ENCODE measurements at places on chromosomes 13 and 19.

DNA sequence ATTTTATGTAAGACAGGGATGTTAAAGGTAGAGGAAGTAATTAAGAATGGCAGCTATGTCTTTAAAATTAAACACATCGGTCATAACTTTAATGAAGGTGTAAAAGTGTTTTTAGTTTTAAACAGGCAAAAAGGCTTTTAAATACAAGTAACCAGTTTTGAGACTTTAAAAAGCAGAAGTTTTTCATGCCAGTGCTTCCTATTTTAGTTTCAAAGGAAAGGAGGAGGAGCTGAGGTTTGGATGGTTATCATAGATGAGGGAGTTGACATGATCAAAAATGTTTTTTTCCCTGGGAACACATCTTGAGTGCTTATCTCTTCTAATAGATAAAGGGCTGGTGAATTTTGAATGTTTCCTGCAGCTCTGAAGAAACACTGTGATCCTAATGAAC lies 42.9 kb downstream of the LRCH1 start:
- DNase-seq, result no peak

- DNase-seq, result no peak
Measured at GRCh38 chr13:32001769-32002168, 29.8 kb upstream of the FRY start.

DNA sequence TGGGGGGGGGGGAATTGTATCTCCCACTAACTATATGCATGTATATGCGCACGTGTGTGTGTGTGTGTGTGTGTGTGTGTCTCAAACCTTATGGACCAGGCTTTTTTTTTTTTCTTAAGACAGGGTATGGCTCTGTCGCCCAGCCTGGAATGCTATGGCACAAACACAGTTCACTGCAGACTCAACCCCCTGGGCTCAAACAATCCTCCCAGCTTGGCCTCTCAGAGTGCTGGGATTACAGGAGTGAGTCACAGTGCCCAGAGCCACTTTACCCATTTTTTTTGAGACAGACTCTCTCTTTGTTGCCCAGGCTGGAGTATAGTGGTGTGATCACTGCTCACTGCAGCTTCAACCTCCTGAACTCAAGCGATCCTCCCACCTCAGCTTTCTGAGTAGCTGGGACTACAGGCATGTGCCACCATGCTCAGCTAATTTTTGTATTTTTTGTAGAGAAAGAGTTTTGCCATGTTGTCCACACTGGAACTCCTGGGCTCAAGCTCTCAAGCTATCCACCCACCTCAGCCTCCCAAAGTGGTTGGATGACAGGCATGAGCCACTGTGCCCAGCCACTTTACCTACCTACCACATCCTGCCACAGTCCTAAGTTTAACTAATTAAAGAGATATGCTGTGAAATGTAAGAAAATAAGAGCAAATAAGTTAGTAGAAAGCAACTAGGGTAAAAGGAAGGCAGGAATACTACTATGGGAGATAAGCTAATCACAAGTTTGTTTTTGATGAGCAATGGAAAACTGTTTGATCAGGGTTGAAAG lies 2.4 kb downstream of the ZMYM5 start:
- no peak for DNase-seq

GRCh38 chr13:42170029-42170428 lies 101.9 kb upstream of the AKAP11 start:
- no peak for DNase-seq
